ENCODE measurements at places on chromosomes 3 and 15.

GRCh38 chr3:133805384-133805701 lies 272 bp upstream of the SRPRB start:
- DNase-seq = no peak

DNA sequence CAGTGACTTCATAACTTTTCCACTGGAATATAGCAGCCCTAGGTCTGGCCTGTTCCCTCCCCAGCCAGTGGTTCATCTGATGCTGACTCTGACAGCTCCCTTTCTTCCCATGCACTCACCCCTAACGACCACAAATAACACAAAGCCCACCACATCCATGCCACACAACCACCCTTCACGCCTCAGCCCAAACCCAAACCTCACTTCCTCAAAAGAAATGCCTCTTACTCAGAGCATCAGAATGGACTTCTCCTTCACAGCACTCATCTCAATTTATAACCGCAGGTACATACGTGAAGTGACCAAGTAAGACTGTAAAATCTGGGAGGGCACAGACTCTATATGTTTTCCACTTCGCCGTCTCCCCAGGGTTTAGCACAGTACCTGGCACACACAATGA lies 1.1 kb downstream of the RBSN start:
- no peak for DNase-seq

DNA sequence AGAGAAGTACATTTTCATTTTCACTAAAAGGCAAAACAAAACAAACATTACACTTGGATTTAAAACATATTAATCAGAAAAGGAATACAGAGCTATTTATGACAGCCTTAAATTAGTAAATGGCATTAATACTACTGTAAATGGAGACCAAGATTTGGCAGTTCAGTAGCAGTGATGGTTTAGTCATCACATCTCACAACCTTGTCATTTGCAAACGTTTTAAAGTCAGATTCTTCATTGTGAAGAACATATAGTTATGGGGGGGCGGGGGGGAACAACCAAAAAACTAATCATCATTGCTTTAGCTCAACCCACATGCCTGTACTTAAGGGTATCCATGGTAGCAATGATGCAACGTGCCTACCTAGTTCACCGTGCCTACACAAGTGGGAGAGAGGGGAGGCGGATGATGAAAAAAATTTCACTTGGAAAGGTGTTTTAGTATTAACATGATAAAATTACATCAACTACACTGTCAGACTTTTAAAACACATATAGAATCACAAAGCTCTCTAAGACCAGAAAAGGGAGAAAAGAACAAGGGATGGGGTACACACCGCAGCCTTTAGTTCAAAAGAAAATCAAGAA lies 40.1 kb downstream of the DLG1 start:
- DNase-seq = no peak

DNA sequence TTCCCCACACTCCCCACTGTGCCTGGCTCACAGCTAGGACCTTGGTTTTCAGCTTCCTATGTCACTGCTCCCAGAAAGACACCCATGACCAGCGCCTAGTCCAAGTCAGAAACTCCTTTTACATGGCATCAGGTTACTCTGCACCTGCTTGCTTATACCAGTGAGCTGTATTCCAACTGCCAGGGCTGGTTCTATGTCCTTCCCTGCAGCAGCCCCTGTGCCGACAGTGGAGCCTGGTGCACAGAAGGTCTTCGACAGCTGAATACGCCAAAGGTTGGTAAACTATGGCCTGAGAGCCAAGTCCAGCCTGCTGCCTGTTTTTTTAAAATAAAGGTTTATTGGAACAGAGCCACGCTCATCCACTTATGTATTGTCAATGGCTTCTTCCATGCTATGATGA lies 102.5 kb downstream of the IQSEC1 start:
- DNase-seq = no peak

GRCh38 chr3:47404955-47405790 lies 24.4 kb downstream of the PTPN23 start:
- DNase-seq = no peak
